NCI-H510A treated with DMSO at 0.1 percent for 48 hours (cell line): ENCODE measurements at places on chromosomes 7 and 10.

GRCh38 chr7:157816086-157816485 is 479.3 kb downstream of the DNAJB6 start:
- DNase-seq: no peak

DNA sequence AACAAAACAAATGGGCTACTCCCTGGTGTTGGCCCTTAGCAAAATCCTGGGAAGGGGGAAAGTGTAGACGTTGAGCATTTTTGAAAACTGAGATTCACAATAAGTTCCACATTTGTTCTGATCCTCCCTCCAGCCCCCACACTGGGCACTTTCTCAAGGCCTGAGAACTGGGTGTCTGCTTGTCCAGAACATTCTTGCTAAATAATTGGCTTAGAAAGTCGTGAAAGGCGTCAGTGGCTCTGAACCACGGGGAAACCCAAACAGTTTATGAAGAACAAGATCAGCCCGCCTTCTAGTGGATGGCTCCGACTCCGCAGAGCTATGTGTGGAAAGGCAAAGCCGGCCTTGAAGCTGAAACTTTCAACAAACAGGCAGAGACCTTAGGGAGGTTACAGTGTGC is 370.1 kb downstream of the PRPF18 start:
- no peak for DNase-seq

- DNase-seq: no peak
Observed at GRCh38 chr7:87127019-87127418, 25.2 kb upstream of the DMTF1 start.

DNA sequence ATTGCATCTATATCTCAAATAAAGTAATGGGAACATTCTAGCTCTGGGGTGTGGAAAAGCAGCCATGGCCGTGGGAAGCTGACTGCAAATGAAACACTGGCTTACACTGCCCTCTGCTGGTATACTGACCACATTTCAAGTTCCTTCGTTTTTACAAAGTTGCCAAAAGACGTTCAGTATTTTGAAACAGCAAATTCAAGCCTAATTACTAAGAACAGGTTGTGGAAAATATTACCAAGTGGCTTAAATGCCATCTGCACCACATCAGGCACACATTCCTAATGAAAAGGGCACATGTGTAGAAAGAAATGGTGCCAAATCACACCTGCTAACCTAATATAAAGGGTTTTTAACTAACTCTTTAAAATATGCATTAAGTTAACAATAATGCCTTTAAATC is 83.9 kb downstream of the JAZF1 start:
- peak; percentile 66 for DNase-seq

DNA sequence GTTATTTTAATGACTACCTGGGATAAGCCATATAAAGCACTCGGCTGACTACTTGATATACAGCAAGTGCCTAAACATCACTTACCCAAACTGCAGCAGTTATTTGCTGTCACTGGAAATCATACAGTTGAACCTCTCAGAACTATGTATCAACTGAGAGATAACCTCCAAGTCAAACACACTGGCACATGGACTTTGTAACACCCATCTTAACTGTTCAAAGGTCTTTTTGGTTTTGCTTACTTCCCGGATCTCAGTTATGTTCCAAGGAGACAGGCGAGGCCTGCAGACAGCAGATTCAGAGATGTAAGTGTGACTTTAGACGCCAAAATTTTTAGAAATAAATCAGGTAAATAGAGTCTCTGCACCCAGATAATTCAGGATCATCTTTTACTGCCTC is 34.6 kb upstream of the DAGLB start:
- no peak for DNase-seq

DNA sequence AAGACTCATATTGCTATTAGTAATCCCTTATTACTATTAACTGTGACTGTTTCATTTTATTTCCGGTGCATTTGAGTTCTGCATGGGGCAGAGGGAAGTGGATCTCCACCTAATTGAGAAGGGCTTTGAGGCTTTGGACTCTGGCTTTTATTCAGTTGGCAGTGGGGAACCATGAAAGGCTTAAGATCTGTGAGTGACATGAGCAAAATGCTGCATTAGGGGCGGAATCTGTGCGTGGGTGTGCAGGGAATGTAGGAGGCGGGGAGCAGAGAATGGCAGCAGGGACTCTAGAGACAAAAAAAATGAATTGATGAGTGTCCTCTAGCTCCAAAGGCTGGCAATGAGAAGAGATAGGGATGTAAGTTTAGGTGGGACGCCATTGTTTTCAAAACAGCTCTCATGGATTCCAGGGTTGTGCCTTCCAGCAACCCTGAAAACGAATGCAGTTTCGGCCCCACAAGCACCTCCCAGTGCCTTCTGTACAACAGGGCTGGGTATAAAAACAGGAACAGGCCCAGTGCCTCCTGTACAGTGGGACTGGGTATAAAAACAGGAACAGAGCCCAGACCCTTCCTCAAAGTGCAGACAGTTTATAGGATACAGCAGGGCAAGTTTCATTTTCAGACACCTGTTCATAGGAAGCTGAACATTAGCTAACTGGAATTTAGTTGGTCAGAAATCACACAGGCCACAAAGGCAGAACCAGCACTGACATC is 663.3 kb upstream of the FOXK1 start:
- no peak for DNase-seq

DNA sequence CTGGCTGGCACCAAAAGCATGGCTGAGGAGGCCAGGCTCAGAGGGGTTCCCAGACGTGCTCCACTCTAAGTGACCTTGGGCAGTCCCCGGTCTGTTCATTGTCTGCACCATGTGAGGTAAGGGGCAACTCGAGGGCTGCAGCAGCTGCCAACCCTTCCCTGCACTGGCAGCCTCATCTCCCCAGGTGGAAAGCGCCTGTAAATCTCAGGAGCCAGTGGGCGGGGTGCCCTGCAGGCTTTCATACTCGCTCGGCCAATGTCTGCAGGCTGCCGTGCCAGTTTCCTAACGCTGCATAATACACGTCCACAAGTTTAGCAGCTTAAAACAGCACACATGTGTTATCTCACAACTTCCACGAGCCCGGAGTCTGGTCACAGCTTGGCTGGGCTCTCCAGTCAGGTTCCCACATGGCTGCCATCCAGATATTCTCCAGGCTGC is 12.6 kb upstream of the GDF10 start:
- DNase-seq: no peak

DNA sequence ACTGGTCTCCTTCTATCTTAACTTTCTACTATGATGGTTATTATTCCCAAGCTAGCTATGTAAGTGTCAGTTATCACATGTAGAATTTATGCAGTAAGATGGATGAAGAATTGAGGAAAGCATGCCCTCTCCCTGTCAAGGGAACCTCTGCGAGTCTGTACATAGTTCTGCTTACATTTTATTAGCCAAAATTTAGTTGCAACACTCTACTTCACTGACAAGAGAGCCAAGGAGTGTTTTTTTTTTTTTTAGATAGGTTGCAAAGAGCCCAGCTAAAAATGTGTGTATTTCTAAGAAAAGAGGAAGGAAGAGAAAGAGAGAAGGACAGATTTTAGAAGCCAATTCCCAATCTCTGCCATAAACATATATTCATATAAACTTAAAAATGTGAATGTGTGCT is 357.7 kb upstream of the LRRN3 start:
- no peak for DNase-seq

DNA sequence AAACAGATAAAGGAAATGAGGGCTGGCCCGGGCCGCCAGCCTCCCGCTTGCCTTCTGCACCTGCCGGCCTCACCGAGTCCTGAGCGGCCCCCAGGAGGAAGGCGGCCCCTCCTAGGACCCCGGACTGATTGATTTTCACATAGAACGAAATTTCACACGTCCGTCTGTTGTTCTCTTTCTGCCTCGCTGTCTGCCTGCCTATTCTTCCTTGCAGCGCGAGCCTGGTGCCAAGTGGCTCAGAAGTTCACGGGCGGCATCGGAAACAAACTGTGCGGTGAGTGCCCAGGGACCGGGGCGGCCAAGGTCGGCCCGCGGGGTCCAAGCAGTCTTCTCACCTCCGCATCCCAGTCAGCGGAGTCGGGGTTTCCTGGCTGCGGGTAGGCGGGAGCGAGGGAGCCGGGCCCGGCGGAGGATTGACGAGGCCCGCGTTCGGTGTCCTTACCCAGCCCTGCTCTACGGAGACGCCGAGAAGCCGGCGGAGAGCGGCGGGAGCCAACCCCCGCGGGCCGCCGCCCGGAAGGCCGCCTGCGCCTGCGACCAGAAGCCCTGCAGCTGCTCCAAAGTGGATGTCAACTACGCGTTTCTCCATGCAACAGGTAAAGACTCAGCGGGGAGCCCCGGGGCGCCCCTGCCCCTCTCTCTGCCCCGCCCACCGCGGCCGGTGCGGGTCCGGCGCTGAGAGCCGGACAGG is 967 bp downstream of the GAD2 start:
- DNase-seq: no peak

DNA sequence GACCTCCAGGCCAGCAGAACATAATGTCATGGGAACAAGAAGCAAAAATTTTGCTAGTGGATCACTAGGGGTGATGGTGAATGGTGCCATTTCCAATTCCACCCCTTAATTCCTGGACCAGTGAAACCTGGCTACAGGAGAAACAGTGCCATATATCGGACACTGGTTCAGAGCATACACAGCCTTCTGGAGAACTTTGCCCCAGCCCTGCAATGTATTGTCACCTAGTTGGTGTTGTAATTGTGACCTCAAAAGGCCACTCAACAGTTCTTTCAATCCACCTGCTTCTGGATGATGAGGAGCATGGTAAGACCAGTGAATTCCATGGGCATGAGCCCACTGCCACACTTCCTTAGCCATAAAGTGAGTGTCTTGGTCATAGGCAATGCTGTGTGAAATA is 59.8 kb upstream of the AASS start:
- no peak for DNase-seq

GRCh38 chr7:20033621-20034400 is 183.4 kb downstream of the MACC1 start:
- no peak for DNase-seq

GRCh38 chr10:11274452-11274851 is 256.8 kb downstream of the CELF2 start:
- no peak for DNase-seq

DNA sequence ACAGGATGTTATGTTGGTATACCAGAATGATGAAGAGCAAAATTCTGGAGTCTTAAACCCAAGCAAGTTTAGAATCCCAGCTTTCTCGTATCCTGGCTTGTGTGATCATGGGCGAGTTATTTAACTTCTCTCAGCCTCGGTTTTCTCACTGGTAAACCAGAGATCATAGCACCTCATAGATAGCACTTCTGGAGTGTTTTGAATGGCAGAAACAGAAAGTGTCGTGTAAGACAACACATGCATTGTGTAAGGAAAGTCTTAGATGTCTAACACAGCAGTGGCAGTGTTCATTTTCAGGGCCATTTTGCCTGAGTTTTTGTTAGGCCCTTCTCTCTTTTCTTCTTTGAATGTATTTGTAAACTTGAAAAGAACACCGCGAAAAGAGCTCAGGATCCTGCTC is 465.1 kb downstream of the AUTS2 start:
- no peak for DNase-seq

- no peak for DNase-seq
Observed at GRCh38 chr10:71156436-71156835, 55.9 kb upstream of the UNC5B start.

DNA sequence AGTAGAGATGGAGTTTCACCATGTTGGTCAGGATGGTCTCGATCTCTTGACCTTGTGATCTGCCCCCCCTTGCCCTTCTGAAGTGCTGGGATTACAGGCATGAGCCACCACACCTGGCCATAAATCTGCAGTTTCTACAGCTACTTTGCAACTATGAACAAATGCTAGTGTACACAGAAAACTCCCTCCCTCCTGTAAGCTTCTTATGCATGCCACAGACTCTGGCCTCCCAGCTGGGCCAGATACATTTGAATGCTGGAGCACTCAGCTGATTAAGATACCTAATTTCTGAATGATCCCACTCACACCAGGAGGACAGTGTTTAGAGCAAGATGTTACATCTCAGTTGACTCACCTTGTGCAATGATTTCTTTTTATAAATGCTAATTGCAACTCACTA is 486.2 kb downstream of the KCNMA1 start:
- no peak for DNase-seq

DNA sequence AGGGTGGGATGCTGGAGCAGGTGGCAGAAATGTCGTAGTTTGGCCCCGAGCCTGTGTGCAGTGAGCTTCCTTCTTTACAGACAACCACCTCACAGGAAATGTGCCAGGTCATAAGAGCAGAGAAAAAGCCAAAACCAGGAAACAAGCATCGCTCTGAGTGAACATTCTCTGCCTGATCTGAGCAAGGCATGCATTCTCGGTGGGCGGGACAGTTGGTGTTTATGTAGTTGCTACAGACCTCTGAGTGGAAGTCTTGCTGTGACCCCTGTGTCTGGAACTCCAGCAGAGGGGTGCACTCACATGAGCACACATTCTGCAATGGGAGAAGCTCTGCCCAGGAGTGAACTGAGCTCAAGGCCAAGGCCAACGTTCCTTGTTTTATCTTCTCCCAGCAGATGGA is 230.1 kb downstream of the TCERG1L start:
- no peak for DNase-seq

- DNase-seq: peak; percentile 61
Observed at GRCh38 chr7:108263425-108263824, 133.3 kb upstream of the LAMB4 start.

DNA sequence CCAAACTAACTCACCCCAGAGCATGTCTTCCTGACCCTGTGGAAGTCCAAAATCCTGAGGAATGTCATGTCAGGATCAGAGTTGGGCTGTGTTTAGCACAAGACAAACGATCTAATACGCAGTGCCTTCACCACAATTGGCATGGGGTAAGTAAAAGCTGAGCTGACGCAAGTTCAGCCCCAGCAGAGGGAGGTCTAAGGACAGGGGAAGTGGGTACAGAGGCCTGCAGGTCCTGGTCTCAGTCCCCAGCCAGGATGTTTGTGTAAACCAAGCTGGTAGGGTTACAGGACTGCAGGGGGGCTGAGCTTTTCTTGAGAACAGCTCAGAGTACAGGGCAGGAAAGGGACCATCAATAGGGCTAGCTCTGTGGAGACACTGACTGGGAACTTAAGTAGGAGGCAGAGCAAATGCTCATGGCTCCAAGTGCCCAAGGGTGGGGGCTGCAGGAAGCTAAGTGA is 5.3 kb upstream of the KCNIP2 start:
- DNase-seq: no peak

- no peak for DNase-seq
Observed at GRCh38 chr10:44774676-44775401, 136.3 kb upstream of the TMEM72 start.

- DNase-seq: no peak
Observed at GRCh38 chr7:74138334-74138867, 35.8 kb upstream of the EIF4H start.

GRCh38 chr7:95501261-95501832 is 15.6 kb downstream of the ASB4 start:
- DNase-seq: no peak

- no peak for DNase-seq
Observed at GRCh38 chr10:131559450-131559911, 248.0 kb upstream of the TCERG1L start.

DNA sequence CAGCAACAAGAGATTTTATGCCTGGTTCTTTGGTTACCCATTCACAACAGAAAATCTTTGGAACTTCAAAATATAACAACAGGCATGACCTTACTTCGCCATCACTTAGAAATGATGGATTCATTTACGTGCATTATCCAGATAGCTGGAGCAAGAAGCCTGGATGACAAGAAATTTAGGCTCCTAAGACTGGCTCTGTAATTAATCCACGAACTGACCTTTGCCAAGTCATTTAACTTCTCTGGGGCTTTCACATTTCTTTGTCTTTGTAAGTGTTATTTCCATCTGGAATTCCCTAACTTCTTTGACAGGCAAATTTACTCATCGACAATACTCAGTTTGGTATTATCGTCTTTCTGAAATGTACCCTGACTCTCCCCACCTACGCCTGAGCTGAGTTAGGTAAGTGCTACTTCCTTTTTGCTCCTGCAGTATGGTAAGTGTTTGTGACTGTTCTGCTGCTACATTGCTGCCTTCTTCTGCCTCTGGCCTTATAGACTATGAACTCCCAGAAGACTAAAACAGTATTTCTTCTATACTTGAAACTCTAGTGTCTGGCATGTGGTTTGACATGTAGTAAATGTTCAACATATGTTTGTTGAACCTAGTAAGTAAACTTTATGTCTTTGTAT is 5.5 kb upstream of the MDFIC start:
- DNase-seq: no peak
